Calu3 (cell line): ENCODE measurements at places on chromosomes 11 and 22. TPM values are rescaled to one million over a fixed set of nuclear protein-coding genes. Genes with fewer than 3 reads are reported as not detected.

DNA sequence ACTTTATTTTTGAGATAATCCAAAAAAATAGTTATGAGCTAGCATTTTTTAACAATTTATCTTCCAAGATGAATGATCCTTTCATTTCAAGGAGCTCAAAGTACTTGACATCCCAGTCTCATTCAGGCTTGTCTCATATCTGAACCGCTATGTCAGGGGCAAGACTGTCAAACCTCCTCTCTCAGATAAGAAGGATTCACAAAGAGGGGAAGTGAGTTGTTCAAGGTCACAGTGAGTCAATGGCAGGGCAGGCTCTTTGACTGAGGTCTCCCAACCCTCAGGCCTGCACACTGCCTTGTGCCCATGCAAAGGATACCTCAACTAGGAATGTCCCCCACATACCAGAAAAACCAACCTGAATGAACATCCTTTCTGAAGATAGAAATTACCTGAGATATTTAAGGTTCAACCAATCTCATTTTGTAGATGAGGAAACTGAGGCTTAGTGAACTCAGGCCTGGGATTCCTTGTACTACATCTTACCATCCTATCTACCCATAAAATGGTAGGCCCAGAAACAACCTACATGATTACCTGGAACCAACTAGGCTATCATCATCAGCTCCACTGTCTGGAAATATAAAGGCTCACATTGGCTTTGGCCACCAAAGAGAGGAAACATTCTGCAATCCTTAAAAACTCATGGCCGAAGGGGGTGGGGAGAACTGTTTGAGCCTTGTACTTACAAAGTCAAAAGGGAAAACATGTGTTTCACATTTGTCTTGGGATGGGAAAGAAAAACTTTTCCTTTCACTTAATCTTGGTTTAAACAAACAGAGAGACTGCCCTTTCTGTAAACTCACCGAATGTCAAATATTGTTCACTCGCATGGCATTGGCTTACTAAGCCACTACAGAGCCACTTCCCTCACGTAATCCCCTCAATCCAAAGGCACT is 51.1 kb downstream of the LIF start:
- DNase-seq, result no peak

DNA sequence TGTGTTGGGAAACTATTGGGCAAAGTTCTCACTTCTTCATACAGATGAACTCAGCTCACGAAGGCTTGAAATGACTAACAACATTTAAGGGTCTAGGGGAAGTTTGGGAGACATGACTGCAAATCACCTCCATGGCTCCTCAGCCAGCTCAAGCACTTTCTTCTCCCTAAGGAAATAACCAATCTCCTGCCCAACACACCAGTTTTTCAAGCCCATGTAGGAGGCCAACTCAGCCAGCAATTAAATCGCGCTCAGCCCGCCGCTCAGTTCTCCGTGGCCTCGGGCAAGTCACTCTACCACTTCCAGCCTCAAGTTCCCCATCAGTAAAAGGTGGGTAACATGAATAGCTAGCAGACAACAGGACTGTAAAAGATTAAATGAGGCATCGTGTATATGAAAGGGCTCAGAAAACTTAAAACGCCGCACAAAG is 796 bp downstream of the POLDIP3 start:
- DNase-seq, result no peak

GRCh38 chr11:22920939-22921565 is 60.8 kb upstream of the CCDC179 start:
- DNase-seq, result peak; percentile 41

- no peak for DNase-seq
Measured at GRCh38 chr11:64095273-64095817, 59.6 kb downstream of the FLRT1 start.

GRCh38 chr11:30423886-30424285 is 101.0 kb downstream of the ARL14EP start:
- DNase-seq, result no peak

DNA sequence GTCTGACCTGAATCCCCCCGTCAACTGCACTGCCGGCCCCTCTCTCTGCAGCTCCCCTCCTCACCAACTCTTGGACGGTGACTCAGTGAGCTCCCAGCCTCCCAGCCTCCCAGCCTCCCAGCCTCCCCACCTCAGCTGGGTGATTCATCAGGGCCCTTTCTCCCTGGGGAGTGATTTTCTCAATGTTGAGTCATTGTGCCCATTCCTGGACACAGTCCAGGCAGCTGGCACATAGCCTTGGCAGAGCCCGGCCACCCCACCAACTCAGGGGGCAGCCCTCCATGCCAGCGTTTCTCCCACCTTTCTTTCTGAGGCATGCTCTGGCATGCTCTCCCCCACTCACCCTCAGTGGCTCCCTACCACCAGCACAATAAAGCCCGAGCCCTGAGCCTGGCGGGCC is 30.7 kb downstream of the PDE2A start:
- peak; percentile 79 for DNase-seq

The MYBPC3 gene
- not detected in 2 replicates for total RNA-seq

The OR5A1 gene
- total RNA-seq, result not detected in 2 replicates

DNA sequence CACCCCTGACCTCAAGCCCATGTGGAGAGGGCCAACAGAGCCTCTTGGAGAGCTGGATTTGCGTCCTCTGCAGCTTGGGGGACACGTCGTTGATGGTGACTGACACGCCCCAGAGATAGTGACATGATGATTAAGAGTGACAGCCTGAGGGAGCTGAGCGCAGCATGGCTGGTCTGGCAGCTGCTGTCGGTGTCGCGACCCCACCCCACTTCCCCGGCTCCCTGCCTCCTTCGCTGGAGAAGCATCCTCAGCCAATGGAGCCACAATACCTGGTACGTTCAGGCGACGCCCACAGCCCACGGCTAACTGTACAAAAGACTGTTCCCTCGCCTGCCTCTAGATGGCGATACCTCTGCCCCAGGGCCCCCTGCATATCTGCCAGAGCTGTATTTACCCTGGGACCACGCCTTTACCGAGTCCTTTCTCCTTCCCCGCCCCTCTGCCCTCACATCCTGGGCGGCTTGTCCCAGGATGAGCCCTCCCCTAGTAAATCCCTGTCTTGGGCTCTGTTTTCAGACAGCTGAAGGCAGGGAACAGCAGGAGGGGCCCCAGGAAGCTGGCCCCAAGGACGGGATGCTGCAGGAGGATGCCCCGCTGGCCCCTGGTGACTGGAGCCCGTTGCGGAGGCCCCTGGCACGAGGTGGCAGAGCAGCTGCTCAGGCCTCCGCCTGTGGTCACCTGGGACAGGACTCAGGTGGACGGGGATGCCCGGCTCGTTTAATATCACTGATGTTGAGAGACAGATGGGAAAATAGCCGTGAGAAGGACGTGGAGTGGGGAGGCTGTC is 90.6 kb downstream of the RPS6KA4 start:
- peak; percentile 77 for DNase-seq

GRCh38 chr11:61700212-61700611 is 20.0 kb downstream of the DAGLA start:
- DNase-seq, result peak; percentile 90

GRCh38 chr11:86192519-86193257 is 51.9 kb upstream of the EED start:
- no peak for DNase-seq

DNA sequence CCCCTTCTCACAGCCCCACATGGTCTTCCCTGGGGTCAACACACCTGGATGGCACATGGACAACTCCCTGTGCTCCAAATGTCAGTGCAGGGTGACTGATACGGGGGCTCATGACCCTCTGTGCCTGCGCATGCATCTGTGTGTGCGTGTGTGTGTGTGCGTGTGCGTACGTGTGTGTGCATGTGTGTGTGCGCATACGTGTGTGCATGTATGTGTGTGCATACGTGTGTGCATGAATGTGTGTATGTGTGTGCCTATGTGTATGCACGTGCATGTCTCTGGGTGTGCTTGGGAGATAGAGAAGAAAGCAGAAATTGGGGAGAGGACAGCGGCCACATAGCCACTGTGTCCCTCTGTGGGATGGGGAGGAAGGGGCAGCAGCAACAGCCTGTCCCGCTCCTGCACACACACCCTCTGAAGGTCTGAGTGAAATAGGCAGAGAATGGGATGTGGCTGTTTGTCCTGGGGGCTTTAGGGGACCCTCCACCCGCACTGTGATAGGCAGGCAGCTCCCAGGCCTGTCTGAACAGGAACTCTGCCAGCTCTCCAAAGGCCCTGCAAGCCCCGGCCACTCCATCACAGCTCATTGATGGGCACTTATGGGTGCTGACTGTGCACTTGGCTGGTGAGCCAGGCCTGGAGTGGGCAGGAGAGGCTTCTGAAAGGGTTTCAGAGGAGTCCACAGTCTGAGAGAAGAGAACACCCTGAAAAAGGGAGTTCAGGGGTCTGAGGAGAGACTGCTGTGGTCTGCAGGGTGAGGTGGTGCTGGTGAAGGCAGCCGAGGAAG is 28.7 kb upstream of the PICK1 start:
- DNase-seq, result no peak

The NAV2 gene
- 17.3 and 21.4 TPM in 2 replicates for total RNA-seq

The TEX12 gene
- not detected in 2 replicates for total RNA-seq

The NTM gene
- not detected in 2 replicates for total RNA-seq

The BAIAP2L2 gene
- total RNA-seq, result 51.2 and 68.2 TPM in 2 replicates

The KDM4E gene
- not detected in 2 replicates for total RNA-seq

The AMOTL1 gene
- 22.0 and 24.2 TPM in 2 replicates for total RNA-seq

The CLP1 gene
- 15.2 and 18.6 TPM in 2 replicates for total RNA-seq

The APOL6 gene
- 24.0 and 39.9 TPM in 2 replicates for total RNA-seq

GRCh38 chr11:73507086-73507485 is 90.8 kb downstream of the FAM168A start:
- no peak for DNase-seq

The OTOG gene
- total RNA-seq, result 0.32 TPM in 1 of 2 replicates, not detected in the other

DNA sequence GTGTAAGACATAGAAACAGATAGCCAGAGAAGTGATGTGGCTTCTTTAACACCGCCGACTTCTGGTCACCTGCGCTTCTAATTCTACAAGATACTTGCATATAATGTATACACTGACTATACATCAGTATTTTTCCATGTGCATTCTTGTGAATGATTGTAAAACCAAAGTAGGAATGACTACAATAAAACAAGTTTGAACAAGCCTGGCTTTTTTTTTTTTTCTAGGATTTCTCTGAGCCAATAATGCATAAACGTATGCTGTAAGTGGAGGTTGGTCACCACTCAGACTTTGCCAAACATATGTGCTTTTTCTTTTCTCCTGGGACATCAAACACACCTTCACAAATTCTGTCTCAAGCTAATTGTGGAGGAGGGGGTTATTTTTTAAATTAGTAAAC is 237.8 kb upstream of the KIRREL3 start:
- no peak for DNase-seq

The MYEOV gene
- total RNA-seq, result 79.9 and 98.4 TPM in 2 replicates

The MMP12 gene
- not detected in 2 replicates for total RNA-seq

- DNase-seq, result no peak
Measured at GRCh38 chr22:26894362-26894761, 237.0 kb downstream of the MIAT start.

- no peak for DNase-seq
Measured at GRCh38 chr11:2573240-2574042, 126.4 kb downstream of the KCNQ1OT1 start.

The GAL3ST1 gene
- total RNA-seq, result 6.5 and 8.2 TPM in 2 replicates

DNA sequence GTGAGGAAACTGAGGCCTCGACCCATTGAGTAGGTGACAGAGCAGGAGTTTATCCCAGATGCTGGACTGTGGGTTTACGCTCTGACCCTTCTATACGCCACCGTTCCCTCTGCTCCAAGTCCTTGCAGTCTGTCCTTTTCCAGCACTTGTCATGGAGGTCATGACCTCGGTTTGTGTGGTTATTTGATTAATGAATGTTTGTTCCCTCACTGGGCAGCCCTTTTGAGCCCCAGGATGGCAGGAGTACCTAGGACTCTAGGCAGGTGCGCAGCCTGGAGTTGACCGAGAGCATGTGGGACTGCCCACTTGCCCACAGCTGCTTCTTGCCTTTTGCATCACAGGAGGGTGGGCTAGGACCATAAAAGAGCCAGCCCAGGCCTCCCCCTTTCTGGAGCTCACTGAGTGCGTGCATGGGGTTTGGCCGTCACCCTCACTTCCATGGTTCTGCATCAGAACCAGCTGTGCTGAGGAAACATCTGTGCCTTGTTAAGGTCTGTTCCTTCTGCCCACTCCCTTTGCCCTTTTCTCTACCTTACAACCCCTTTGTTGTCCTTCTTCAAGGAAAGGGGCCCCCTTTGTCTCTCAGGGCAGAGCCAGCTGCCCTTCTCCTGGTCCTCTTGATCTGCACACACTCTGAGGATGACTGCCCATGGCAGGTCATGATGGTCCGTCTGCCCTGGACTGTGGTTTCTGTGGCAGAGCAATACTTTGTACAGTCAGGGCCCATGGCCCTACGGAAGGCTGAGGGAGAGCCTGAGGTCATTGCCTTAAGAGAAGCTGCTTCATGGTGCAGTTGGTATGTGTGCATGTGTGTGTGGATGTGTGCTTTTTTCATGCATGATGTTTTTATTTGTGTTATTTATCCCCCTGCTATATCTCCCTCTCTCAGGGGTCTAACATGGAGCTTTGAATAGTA is 38.2 kb downstream of the BMAL1 start:
- DNase-seq, result no peak

The CASP1 gene
- 10.1 and 13.5 TPM in 2 replicates for total RNA-seq

The HORMAD2 gene
- not detected in 2 replicates for total RNA-seq

- peak; percentile 62 for DNase-seq
Measured at GRCh38 chr11:34366522-34366921, 8.7 kb upstream of the ABTB2 start.

- no peak for DNase-seq
Measured at GRCh38 chr22:28647216-28647615, 32.4 kb downstream of the TTC28 start.

The CFAP300 gene
- total RNA-seq, result 2.9 and 4.6 TPM in 2 replicates

GRCh38 chr11:75504501-75504900 is 21.2 kb downstream of the GDPD5 start:
- DNase-seq, result no peak

The RBM7 gene
- total RNA-seq, result 22.0 and 26.4 TPM in 2 replicates

The XRCC6 gene
- total RNA-seq, result 369 and 401 TPM in 2 replicates

GRCh38 chr11:10868352-10868751 is 10.5 kb upstream of the ZBED5 start:
- DNase-seq, result no peak

DNA sequence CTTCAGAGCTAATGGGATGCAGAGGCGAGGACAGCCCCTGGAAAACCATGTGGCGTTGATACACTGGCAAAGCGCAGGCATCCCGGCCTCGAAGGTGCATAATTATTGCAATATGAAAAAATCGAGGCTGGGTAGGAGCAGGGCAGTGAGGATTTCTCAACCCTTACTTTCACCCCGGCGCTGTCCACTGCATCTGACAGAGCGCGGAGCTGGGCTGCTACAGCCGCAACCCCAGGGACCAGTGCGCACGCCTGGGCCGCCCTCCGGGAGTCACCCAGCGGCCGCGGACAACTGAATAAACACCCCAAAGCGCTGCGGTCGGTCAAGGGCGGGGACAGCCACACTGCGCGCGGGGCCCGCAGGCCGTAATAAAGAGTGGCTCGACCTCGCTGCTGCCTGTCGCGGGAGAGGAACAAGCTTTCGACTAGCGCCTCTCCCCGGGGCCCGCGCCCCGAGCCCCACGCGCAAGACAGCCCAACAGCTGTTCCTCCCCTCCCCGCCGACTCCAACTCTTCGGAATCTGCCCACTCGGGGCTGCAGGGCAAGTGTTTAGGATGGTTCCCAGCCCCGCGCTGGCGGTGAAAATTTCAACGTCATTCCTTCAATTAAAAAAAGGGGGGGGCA is 3.6 kb upstream of the WT1 start:
- no peak for DNase-seq

DNA sequence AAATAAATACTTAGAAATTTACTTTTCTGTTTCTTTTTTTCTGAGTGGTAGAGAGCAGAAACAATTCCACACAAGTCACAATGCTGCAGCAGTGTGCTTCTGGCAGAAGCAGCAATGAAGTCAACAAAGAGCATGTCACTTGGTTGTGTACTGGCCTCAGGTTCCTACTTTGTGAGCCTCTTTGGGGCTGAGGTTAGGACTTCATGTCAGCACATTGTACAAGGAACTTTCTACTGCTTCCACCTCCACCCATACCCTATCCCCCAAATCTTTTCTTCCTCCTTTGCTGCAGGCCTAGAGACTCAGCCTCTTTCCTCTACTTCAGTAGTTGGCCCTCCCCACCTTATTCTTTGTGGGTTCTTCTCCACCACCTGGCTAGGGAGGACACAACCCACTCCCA is 252.7 kb upstream of the PITPNB start:
- no peak for DNase-seq
